ENCODE measurements at places on chromosomes 3 and 15.

DNA sequence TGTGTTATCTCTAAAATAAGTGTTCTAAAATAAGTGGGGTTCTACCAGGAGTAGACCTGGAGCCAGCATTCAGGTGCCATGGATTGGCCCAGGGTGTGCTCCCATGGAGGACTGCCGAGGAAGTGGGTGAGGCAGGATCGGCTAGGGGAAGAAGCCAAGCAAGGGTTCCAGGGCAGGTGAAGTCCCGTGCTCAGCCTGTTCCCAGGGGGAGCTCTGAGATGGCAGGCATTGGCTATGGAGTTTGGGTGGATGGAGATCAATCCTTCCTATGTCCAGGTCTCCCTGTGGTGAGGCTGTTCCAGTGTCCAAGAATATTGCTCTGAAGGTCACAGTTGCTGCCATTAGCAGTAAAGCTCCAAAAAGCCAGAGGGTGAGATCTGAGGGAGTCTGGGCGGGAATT, 46.9 kb upstream of the ITGA11 start:
- no peak for DNase-seq

GRCh38 chr3:13411186-13411860, 8.8 kb downstream of the NUP210 start:
- DNase-seq, result no peak

GRCh38 chr3:14212032-14212431, 33.4 kb downstream of the LSM3 start:
- DNase-seq, result no peak

- no peak for DNase-seq
These were observed 7.7 kb downstream of the ITIH1 start for GRCh38 chr3:52784931-52785590.

- no peak for DNase-seq
These were observed 26.4 kb upstream of the SLC30A4 start for GRCh38 chr15:45548753-45549520.

DNA sequence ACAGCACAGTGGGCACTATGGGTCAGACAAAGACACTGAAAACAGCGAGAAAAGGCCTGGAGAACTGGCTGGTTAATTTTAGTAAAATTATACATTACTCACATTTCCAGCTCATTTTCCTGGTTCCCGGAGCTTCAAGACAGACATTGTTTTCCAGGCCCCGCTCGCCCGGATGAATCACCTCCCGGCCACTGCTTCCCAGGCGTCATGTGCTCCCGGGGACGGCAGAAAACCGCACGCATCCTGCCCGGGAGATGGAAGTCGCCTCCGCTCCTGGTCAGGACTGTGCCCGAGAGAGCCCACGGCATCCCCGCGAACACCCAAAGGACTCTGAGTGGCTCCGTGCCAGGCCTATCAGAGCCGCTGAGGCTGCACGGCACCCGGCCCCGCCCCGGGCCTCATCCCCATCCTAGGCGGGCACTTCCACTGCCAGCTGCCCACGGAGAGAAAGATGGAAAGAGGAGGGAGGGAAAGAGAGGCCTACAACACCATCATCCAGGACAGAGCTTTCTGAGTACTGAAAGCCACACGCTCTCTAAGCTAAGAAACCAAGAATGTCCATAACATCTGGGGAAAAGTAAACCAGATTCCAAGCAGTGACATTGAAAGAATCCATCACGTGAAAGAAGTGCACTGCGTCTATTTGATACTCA, 75.1 kb downstream of the VGLL4 start:
- no peak for DNase-seq

DNA sequence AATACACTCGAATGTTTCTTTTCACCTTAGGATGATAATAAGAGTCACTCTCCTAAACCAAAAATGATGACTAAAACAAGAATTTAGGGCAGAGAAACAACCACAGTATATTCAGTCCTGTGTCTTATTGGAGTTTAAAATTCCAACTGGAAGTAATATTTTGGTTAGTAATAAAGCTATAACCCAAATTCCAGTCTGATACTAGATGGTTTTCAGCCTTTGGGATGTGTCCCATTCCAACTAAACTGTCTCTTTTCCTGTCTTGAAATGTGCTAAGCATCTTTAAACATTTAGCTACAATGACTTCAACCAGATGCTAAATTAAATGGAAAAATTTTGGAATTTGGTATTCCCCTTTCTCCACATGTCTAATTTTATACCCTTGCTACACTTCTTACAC, 510.0 kb downstream of the ROBO1 start:
- DNase-seq, result no peak

DNA sequence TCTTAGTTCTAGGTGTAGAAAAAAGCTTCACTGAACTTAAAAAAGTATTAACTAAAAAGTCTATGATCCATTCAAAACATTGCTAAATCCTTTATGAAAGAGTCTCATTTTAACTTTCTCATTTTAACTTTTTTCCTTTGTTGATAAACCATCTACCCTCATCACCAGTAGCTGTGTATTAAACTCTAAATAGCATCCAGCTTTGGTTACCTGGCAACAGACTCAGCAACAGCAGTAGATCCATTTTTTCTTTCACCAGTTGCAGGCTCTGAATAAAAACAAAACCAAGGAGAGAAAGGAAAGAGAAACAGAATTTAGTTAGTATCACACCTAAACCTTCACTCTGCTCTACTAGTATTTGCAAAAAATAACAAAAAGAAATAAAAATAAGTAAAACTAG, 51.6 kb downstream of the TP53BP1 start:
- DNase-seq, result no peak

GRCh38 chr15:70609889-70610288, 153.5 kb downstream of the UACA start:
- DNase-seq, result no peak

- DNase-seq, result no peak
These were observed 677.0 kb downstream of the PLOD2 start for GRCh38 chr3:145483992-145484391.

- DNase-seq, result peak; percentile 62
These were observed 3.6 kb upstream of the CLDN16 start for GRCh38 chr3:190384309-190384756.

GRCh38 chr15:44427756-44428724, 611 bp downstream of the CTDSPL2 start:
- no peak for DNase-seq

DNA sequence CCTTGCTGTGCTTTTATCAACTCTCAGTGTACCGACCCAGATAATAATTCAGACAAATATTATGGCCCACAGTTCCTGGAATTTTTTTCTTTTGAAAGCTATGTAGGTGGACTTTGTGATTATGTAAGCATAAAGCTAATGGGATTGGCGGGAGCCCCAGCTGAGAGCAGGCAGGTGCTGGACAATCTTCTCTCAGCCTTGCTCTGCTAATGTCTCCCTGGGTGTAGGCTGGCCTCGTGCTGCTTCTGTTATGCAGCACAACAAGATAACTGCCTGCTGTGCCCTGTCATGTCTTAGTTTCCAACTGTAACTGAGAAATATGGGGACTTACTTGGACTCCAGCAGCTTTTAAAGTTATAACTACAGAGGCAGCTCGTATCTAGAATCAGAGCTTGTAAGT, 415.0 kb downstream of the PDCD6IP start:
- no peak for DNase-seq

GRCh38 chr15:87758794-87759418, 497.6 kb downstream of the NTRK3 start:
- no peak for DNase-seq

- no peak for DNase-seq
These were observed 97.1 kb upstream of the MYZAP start for GRCh38 chr15:57494581-57494980.

DNA sequence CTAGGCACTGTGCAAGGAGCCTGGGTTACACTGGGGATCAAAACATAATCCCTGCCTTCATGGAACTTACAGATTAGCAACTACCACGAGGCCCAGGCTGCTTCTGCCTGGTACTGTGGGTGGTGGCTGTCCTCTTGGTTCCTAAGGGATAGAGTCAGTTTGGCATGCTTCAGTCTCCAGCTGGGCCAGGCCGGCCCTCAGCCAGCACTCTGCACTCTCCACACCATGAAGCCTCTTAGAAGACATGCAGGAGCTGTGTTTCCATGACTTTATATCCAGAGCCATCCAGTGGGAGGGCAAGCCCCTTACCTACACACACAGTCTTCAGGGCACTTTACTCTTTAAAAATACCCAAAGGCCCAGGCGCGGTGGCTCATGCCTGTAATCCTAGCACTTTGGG, 54.4 kb downstream of the ATP1B3 start:
- no peak for DNase-seq

DNA sequence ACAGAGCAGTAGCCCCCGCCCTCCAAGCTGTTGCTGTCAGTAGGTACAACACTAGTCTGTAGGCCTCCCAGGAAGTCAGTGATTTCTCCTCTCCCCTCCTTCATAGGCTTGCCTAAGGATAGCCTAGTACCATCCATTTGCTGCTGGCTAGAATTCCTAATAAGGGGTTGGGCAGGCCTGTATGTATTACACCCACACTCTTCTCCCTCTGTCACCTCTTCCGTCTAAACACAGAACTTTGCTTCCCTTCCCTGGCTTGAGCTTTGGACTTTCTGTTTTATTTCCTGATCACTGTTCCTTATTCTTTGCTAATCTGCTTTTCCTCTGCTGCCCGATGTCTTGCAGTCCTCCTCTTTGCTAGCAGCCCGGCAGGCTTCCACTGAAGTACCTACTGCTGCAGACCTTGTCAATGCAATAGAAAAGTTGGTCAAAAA, 93.4 kb upstream of the UMPS start:
- no peak for DNase-seq

DNA sequence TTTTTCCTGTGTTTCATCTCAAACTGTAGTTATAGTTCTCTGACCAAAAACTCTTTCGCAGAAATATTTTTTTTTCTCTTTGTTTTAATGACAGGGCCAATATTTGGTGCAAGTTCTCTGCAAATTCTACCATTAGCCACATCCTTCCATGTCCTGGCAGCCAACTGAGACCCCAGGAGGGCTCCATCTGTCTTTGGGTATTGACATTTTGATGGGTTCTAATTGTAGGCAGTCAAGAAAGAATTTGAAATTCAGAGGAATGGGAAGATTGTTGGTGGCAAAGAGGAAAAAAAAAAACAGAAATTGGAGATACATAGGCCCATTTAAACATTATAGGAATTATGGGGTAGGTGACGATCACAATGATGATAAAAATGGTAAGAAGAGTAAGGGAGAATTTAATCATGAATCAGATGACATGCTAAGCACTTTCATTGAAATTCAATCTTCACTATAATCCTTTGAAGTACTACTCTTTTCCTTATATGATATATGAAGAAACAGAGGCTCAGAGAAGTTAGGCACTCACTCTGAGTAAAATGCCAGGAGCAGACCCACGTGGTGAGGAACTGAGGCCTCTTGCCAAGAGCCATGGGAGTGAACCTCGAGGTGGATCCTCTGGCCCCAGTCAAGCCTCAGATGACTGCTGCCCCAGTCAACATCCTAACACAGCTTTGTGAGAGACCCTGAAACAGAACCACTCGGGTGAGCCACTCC, 151.4 kb downstream of the PDZRN3 start:
- DNase-seq, result no peak

GRCh38 chr3:183958775-183959174, 58.9 kb downstream of the ABCC5 start:
- DNase-seq, result no peak

DNA sequence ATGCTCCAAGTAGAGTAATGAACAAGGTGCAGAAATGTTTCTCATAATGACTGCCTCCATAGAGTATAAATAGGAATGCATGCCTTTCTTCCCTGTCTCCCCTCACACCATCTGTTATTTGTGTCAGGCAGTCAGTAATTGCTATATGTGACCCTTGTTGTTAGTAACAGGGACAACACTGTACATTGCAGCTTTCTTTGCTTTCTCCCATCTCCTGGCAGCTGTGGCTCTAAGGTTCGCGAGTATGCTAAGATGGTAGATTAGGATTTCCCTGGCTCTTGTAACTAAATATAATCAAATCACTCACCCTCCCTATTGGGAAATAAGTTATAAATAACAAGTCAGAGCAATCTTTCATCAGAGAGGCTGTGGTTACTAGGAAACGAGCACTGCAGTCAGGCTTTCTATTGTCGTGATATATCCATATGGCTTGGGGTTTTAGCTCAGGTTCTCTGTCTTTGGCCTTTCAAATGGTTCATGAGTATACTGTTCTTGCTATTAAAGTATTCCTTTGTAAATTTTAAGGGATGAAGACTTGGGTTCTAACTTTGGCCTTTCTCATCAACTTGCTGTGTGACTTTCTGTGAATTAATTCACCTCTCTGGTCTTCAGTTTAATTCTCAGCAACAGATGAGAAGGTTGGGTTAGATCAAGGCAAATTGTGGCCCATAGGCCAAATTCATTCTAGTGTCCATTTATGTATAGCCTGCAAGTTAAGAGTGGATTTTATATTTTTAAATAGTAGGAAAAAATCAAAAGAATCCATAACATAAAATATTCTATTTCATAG, 8.1 kb upstream of the MINDY4B start:
- DNase-seq, result no peak

GRCh38 chr3:107881509-107881908, 209.3 kb downstream of the CD47 start:
- no peak for DNase-seq
